Activated CD4-positive, CD25-positive, alpha-beta regulatory T cell (primary cell): ENCODE measurements at places on chromosomes 2 and 18.

DNA sequence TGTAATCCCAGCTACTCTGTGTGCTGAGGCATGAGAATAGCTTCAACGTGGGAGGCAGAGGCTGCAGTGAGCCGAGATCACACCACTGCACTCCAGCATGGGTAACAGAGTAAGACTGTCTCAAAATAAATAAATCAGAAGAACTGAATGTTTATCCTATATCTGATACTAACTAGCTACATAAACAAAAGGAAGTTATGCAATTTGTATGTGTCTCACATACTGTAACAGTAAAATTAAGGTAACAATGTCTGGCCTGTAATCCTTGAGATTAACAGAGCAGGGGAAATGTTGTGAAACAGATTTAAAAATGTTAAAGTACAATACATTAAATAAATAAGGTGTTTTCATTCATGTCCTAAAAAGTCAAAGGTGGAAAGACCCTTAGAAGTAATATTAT is 150.8 kb downstream of the MEMO1 start:
- DNase-seq = no peak

GRCh38 chr2:190649798-190650390 is 1.0 kb downstream of the NAB1 start:
- DNase-seq = no peak

DNA sequence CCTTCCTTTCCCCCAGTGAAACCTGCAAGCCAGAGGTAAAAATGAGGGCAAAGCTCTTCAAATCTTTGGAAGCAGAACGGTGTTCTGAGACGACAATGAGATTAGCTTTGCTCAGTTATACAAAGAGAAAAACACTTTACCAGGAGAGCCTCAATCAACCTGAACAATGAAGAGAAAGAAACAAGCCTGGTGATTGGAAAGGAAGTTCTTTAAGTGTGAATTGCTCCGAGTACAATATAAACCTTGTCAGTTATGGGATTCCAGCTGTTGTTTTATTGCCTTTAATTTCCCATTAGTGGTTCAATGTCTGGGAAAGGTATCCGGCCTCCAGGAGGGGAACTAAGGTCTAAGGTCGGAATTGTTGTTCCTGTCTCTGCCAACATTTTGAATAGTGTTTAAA is 901.6 kb downstream of the EPHA4 start:
- DNase-seq = no peak

- no peak for DNase-seq
Observed at GRCh38 chr2:105328281-105329196, 996 bp downstream of the TGFBRAP1 start.

DNA sequence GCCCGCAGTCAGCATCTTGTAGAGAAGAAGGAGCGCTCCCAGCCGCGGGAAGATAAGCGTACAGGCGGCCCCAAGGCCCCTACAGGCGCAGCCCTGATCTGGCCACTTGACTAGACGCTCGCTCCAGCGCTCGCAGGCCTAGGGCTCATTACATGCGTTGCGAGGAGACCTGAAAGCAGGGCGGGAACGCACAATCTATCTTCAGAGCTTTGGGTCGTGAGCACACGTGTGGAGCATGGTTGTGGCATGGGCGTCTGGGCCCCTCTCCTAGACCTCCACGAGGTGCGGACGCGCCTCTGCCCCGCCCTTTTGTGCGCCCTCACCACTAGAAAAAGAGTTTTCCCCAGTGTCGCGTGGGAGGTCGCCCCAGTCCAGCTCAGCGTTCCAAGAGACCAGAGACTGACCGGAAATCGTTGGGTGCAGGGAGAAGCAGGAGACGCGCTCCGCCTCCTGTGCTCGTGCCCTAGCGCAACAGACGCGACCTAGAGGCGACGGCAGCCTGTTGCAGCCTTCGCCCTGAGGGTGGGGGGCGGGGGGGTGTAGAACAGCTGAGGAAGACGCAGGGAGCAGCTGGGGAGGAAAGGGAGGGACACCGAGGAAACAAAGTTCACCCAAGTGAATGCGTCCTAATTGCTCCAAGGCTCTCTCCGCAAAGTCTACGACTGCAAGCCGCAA is 12.6 kb downstream of the NR4A2 start:
- DNase-seq = no peak
